ENCODE measurements at places on chromosomes 4 and X.
A peak's percentile ranks its signal among the peaks of the same experiment; 100 is the strongest.

DNA sequence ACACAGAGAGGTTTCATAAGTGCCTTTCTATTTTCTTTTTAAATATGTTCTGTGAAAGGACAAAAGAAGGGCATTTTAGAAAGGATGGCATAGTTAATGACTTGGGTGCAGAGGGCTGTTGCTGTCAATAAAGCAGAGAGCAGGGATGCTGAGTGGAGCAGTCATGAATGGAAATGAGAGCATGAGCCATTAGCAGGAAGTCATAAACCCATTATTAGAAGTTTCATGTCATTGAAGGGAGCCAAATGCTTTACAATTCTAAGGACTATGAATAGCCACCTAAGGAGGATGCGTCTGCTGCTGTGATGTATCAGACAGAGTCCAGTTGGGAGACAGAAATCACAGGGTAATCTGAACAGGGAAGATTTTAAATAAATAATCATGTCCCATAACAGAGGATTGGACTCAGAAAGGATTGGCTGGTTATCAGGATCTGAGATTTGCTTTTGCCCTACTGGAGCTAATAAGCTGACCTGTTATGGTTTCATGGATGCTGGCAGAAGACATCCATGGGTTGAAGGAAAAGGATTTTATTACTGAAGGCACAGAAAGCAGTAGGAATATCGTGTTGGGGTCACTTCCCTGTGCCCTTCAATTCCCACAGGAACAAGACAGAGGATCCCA lies 47.5 kb upstream of the WDR19 start:
- DNase-seq = no peak

DNA sequence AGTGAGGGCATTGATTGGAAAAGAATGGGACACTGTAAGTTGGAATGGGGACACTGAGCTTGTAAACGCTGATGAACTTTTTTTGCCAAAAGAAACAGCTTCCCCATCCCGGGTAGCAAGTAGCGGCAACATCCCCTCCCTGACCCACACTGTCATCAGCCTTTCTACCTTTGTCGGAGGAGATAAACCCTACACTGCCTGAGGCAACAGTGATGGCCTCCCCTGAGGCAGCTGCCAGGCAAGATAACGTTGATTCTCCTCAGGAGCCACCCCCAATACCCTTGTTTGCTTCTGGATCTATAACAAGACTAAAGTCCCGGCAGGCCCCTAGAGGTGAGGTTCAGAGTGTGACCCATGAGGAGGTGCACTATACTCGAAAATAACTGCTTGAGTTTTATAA lies 10.3 kb upstream of the RAB33B start:
- DNase-seq = no peak

DNA sequence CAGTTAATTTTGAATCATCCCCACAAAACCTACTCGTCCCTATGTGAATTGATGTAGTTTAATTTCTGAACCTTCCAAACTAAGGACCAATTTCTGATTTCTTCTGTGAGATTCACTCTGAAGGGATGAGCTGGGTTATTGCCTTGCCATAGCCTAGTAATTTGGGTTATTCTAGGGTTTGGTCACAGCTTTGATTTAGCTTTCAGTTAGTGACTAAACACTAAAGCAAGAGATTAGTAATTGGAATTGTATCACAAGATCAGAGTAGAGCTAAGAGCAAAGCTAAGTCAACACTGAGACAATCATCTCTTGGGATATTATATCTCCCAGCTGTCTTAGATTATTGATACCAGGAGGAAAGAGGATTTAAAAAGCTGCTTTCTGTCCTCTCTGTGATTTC lies 588.0 kb downstream of the CCSER1 start:
- DNase-seq = no peak

GRCh38 chr4:108850219-108850649 lies 87.4 kb upstream of the ETNPPL start:
- no peak for DNase-seq

DNA sequence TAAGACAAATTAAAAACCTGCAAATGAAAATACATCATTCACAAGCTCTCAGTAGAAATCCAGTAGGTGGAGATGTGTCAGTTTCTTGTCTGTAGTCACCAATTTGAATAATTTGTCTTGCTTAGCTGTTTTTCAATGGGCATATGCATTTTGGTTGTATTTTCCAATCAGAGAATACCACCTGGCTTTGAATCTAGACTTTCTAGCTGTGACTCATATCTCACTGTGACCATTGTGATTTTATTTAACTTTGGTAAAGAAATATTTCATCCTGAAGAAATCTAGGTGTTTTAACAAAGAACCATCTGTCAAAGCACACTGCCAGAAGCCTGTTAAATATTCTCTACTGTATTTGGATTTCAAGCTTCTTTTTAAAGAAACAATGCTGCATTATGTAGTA lies 1650.6 kb upstream of the IGFBP7 start:
- DNase-seq = no peak

DNA sequence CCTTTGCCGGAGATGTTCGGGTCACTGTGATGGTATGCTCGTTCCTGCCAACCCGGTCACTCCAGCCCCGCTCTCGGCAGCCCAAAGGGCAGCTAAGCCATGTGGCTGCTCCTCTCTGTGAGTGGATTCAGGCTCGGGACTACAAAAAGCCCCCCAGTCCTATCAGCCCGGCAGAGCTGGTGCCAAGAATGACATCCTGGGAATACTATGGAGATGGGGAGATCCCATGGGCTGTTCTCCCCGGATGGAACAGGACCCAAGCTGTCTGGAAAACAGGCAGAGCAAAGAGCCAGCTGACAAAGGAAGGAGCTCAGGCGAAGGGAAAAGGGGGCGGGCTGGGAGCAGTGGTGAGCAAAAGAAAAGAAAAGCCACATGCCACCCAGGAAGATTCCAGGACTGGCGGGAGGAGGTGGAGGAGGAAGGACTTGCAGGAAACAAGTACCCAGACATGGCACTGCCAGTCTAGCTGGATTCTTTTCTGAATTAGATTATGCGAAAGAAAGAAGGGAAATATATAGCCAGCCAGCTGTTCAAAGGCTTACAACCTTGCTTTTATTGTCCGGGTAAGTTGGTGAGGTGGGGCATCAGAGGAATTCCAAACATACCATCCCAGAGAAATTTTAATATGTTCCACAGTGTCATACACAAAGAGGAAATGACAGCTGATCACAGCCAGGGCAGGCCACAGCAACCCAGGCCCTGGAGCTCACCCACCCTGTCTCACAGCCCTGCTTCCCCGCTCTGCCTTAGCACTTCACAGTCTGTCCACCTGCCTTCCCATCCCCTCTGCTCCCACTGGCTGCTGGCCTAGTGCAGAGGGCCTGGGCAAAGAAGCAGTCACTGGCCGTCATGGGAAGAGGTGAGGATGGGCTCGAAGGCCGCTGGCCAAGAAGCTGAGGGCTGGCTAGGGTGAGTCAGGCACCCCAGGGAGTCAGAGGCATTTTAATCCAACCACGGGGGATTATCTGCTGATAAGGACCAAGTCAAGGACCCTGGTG lies 3.4 kb downstream of the NDP start:
- no peak for DNase-seq

GRCh38 chrX:71095981-71096759 lies 519 bp downstream of the FOXO4 start:
- no peak for DNase-seq

GRCh38 chr4:78902298-78902697 lies 36.9 kb downstream of the PAQR3 start:
- no peak for DNase-seq

GRCh38 chr4:24611575-24611974 lies 27.2 kb upstream of the DHX15 start:
- DNase-seq = no peak

DNA sequence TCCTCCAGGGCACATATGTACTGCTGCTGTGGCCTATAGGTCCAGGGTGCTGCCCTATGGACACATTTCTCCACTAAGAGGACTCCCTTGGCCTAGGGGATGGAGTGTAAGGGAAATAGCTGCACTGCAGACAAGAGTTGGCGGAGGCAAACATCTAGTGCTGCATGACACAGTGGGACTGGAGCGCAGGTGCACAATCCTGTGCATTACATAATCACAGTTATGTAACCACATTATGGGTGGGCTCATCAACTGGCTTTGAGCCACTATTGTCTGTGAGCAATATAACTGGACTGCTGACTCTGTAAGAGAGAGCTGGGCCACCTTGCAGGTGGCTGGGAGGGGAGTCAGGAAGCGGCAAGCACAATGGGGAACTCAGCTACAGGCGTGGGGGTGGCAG lies 3.2 kb upstream of the TIGD2 start:
- no peak for DNase-seq

- DNase-seq = peak; percentile 54
Observed at GRCh38 chr4:110088670-110089069, 109.7 kb downstream of the ELOVL6 start.

DNA sequence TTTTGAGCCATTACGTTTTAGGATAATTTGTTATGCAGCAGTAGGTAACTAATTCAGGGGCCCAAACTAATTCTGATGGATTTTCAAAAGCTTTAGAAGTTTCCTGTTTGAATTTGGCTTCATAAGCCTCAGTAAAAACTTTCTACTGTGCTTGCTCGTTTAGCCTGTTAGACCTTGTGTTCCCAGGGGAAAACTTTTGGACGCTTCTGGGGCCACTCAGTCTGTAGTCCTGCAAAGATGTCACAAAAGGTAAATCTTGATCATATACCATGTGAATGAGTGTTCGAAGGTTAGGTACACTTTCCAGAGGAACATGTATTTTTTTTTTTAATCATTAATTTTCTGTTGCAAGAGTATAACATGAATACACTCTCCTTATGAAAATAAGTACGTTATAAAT lies 70.7 kb downstream of the SUPT20HL2 start:
- DNase-seq = no peak

- DNase-seq = no peak
Observed at GRCh38 chr4:139460565-139460964, 6.6 kb downstream of the RAB33B start.

- DNase-seq = no peak
Observed at GRCh38 chr4:77418333-77418732, 187.3 kb upstream of the CXCL13 start.

GRCh38 chrX:134622056-134622812 lies 36.0 kb downstream of the PLAC1 start:
- DNase-seq = peak; percentile 64

- DNase-seq = no peak
Observed at GRCh38 chr4:13615161-13615560, 12.4 kb downstream of the BOD1L1 start.
